Left colon (tissue), 2 donors: ENCODE measurements at places on chromosomes 7 and 10. TPM values are rescaled to one million over a fixed set of nuclear protein-coding genes. Genes with fewer than 3 reads are reported as not detected.

- DNase-seq = no peak
Measured at GRCh38 chr7:102988088-102988487, 75.3 kb downstream of the LRRC17 start.

The ENTPD1 gene
- total RNA-seq = 14.4 TPM

DNA sequence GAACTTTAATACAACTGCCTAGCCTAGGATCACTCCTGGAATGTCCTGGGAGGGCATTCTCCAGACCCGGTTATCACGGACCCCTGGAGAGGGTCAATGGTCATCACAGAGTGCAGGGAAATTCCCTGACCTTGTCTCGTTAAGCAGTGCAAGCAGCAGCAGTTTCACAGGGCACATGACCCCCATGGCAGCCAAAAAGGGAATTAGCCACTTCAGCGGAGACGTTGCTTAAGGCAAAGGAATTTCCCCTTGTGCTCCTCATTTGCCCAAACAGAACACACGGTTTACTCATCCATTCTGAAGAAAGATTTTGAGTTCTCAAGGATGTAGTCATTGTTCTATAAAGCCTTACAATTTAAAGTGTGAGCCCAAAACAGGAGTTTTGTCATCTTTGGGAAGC, 260.3 kb downstream of the SNX13 start:
- peak; percentile 14 for DNase-seq

The ACBD7 gene
- 0.25 TPM for total RNA-seq

The ZNF467 gene
- 6.0 TPM for total RNA-seq

DNA sequence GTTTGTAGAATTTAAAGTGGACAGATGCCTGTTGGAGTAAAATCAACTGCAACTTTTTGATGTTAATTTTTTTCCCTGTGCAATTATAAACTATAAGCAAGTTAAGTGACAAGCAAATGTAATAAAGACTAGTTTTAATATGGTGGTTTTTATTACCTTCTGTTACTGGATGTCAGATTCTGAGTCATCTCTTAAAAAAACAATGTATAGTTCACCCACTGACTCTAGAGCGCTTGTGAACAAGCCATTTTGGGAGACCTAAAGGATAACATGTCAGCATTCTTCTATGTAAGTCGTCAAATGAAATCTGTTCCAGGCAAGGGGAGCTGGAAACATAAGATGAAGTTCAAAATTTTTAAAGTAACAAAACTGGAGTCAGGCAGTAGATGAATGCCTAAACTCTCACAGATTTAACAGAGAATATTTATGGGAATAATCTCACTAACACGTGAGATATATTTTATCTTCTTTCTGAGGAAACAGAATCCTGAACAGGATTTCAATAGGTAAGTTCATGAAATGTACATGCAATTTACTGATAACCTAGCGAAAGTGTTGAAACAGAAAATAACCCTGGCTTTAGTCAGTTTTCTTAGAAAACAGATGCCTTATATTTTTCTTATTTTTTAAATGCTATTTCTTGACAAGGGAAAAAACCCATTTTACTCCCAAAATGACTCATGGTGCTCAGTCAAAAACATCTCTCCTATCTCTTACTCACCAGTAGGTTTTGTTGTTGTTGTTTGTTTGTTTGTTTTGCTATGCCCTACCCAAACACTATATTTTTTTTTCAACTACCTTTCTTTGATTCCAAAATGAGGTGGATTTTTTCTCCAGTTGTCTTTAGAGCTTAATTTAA, 91.7 kb downstream of the SLC39A12 start:
- DNase-seq = no peak

The ASB10 gene
- total RNA-seq = not detected

The NUP42 gene
- 30.8 TPM for total RNA-seq
